Stimulated activated CD4-positive, alpha-beta T cell treated with anti-CD3 and anti-CD28 coated beads, TNF-alpha, amount 100 ng/mL, for 4 hours (primary cell): ENCODE measurements at places on chromosomes 1 and 21.
A peak's percentile ranks its signal among the peaks of the same experiment; 100 is the strongest.

- no peak for DNase-seq
These were observed 136.7 kb downstream of the FCRL5 start for GRCh38 chr1:157415661-157416060.

- no peak for DNase-seq
These were observed 14.0 kb downstream of the SLC37A1 start for GRCh38 chr21:42527489-42528158.

DNA sequence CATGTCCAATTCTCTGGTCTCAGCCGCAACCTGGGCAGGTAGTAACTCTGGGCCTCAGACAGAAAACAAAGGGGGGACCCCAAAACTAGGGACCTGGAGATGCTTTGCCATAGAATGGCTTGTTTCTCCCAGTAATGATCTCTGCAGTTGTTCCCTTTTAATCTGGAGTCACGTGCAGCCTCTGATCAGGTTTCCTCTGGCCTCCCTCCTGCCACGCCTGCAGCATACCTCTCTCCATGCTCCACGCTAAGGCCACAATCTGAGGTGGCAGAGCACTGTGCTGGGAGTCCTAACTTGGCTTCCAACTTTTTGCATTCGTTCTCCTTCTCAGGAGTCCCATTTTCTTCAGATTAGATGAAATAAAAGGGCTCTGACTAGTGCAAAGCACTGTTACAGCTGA lies 1.9 kb downstream of the PABPC4 start:
- DNase-seq = no peak

- peak; percentile 91 for DNase-seq
These were observed at the start of gene ARF1 for GRCh38 chr1:228082214-228082917. Gene ARF1 (plus strand): TSS chr1:228082708. CDS start chr1:228097115, 14,407 bp downstream.

GRCh38 chr21:45941338-45941710 lies 40.2 kb upstream of the COL6A1 start:
- DNase-seq = no peak

DNA sequence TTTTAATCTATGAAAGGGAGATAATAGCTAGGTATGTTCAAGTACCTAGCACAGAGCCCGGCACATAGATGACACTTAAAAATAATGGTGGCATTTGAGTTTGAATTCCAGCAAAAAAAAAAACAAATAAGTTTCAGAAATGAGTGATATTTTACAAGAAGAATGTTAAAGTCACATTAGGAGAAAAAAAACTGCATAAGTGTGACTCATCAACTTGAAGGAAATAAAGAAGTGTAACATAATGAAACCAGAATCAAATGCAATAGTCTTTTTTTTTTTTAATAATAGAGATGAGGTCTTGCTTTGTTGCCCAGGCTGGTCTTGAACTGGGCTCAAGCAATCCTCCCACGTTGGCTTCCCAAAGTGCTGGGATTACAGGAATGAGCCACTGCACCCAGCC lies 17.1 kb downstream of the DNASE2B start:
- no peak for DNase-seq

DNA sequence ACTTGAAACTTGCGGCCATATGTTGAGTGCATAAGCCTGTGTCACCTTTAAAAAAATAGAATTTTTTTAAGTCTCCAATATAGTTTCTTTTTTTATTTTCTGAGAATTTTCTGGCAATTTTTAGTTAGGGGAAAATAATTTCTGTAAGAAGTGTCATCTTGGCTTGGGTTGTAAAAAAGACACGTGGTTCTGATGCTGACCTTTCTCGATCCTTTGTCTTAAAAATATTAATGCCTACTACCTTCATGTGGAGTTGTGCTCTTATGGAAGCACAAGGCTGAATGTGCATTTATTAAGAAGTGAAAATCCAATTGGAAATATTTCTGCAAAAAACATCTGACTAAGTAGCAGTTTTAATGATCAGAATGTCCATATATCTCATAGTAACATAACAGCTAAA lies 3.5 kb downstream of the ELAVL4 start:
- DNase-seq = no peak

DNA sequence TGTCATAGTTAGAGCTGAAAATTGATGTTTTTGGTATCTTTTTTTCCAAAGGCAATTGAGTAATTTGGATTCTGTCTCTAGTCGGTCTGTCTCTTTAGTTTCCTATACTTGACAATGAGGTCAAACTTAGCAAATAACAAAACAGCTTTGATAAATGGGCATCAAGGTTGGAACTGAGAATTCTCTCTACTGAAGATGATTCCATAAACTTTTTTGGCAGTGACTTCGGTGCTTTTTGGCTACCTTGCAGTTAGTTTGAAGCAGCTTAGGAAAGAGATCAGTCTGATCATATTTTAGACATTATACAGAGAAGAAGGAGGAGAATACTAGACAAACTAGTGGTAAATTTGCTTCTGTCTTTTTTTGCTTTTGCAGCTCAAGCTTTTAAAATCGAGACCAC lies 559 bp downstream of the VCAM1 start:
- DNase-seq = no peak

- no peak for DNase-seq
These were observed 16.0 kb upstream of the ZBTB8B start for GRCh38 chr1:32448773-32449456.

DNA sequence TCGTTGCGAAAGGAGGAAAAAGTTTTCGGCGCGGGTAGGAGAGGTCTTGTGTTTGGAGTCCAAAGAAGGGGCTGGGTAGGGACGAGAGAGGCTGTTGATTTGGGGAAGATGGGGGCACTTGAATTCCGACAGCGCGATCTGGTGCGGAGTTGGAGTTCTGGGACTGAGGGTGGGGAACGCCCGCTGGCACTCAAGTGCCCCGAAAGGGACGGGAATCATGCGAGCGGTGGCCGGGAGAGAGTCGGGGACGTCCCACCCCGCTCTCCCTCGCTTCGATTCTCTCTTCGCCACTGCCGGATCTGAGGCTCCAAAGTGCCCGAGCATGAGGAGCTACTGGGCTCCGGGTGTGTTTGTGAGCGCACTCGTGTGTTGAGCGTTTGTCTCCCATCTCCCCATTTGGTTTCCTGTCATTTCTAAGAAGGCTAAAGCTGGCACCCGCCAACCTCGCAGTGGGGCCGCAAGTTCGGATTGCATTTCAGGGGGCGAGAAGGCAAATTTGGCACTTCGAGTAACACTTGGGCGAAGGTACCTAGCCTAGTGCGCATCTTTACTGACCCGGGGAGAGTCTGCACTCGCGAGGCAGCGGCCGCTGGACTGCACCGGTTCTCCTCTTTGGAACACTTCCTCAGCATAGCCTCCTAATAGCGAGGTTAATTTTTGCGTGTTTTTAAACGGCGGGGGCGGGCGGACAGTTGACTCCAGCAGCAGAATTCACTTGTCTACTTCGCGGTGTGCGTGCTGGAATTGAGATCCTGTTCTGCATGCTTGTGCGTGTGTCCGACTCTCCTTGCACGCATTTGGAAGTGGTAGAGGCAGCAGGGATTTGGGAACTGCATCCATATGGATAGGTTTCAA lies 1.2 kb downstream of the CHRM3 start:
- no peak for DNase-seq
